HFF-Myc (cell line): ENCODE measurements at places on chromosomes 3 and 15.

DNA sequence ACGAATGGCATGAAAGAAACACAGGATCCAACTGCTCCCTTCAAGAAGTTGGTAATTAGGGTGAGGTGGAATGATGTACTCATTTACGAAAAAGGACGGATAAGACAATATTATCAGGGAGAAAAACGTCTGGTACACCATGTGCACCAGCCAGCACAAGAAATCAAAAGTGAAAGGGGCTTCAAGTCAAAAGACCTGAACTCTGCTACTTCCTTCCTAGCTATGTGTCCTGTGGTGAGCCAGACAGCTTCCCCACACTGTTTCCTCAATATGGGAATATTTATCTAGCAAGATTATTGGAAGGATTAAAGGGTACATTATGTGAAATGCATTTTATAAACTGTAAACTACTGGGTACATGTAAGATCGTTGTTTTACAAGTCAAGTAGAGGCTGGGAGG, 33.9 kb downstream of the RAB27A start:
- DNase-seq: no peak

DNA sequence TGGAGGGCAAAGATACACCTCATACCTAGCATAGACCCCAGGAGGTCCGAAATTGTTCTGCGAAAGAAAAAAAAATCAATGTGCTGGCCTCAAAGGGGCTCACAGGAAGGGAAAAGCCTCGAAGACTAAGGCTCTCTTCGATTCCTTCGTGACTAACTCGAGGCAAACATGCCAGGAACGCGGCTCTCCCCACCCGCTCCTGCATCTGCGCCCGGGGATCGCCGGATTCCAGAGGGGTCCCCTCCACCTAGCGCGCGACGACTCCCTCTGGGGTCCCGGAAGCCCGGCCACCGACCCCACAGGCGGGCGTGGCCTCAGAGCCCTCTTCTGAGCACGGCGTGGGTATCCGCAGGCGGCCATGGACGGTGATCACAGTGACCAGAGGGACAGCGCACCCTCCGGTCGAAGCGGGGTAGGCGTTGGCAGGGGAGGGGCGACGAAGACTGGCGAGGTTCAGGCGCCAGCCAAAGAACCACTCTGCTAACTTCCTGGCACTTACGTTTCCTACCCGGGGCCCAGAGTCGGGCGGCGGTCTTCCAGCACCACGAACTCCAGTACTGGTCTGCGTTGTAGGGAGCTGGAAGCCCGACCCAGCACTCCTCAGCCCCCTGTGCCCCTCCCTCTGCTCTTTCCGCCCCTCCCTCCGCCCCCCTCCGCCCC, 515 bp upstream of the EIF3J start:
- DNase-seq: peak; percentile 62

- no peak for DNase-seq
Observed at GRCh38 chr15:38521316-38521715, 43.3 kb downstream of the RASGRP1 start.

DNA sequence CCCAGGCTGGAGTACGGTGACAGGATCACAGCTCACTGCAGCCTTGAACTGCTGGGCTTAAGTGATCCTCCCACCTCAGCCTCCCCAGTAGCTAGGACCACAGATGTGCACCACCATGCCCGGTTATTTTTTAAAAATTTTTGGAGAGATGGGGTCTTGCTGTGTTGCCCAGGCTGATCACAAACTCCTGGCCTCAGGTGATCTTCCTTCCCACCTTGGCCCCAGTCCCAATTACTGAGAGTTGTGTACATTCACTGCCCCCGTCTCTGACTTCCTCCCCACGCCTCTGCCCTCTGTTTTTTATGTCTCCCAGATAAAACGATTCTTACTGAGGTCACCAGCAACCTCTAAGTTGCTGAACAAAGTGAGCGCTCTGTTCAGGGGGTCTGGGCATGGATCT, 87.7 kb downstream of the LINGO1 start:
- no peak for DNase-seq
